ENCODE measurements at places on chromosomes 1 and 21. TPM values are rescaled to one million over a fixed set of nuclear protein-coding genes. Genes with fewer than 3 reads are reported as not detected.

The S100A7 gene
- not detected for total RNA-seq

The KIF21B gene
- 0.82 TPM for total RNA-seq

The CD52 gene
- 719 TPM for total RNA-seq

The LDLRAD1 gene
- not detected for total RNA-seq

The USH2A gene
- not detected for total RNA-seq

The LCA5L gene
- total RNA-seq = 0.34 TPM

The KRTAP6-3 gene
- not detected for total RNA-seq

The UBL4B gene
- not detected for total RNA-seq

The STPG1 gene
- total RNA-seq = 2.7 TPM

The AMY2A gene
- total RNA-seq = not detected

The TNFRSF9 gene
- total RNA-seq = not detected

The TSTD1 gene
- 35.5 TPM for total RNA-seq

The RGSL1 gene
- not detected for total RNA-seq

The FHAD1 gene
- not detected for total RNA-seq

The PLPPR4 gene
- total RNA-seq = 0.88 TPM

The PRR9 gene
- total RNA-seq = not detected
